CD8-positive, alpha-beta memory T cell (primary cell): ENCODE measurements at places on chromosomes 3 and 15. TPM values are rescaled to one million over a fixed set of nuclear protein-coding genes. Genes with fewer than 3 reads are reported as not detected.

DNA sequence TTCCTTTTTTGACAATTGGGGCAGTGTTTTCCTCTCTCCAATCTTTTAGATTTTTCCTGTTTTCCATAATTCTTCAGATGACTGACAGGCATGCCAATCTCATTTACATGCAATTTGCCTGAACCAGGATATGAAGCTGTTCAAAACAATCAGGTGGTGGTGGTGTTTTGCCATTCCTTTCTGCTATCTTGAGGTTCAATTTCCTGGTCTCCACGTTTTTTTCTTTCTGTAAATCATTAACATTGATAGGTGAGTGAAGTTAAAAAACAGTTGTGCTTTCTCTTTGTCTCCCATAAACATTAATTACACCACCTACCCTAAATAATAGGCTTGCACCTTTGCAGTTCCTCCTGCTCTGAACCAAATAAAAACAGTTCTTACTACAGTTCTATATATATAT is 49.1 kb downstream of the C2CD4A start:
- no peaks in the 10 kb centered on the region for H3K27me3 ChIP-seq
- H3K36me3 ChIP-seq, result no peaks in the 10 kb centered on the region
- H3K4me1 ChIP-seq, result peaks cover 6% of the 10 kb centered on the region
- no peak overlapping the region for H3K4me3 ChIP-seq
- no peak for DNase-seq
- no peak overlapping the region for H3K27ac ChIP-seq

Gene KLHL40
- not detected for polyA plus RNA-seq

DNA sequence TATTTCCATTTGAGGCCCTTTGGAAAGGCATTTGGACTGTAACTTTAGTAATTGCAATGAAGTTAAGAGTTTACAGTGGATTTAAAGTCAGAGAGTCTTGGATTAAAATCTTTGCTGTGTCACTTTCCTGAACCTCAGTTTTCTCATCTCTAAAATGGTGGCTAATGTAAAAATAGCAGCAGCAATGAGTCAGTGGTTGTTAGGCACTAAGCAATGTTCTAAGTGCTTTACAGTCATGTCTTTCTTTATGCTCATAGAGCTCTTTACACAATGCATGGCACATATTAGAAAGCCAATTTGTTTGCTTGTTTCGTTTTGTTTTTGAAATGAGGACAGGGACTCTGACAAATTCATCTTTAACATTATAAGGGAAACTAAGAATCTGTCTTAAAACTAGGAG is 222.7 kb upstream of the DNAJC19 start:
- H3K27me3 ChIP-seq, result no peaks in the 10 kb centered on the region
- H3K27ac ChIP-seq, result no peak overlapping the region
- H3K4me1 ChIP-seq, result no peaks in the 10 kb centered on the region

DNA sequence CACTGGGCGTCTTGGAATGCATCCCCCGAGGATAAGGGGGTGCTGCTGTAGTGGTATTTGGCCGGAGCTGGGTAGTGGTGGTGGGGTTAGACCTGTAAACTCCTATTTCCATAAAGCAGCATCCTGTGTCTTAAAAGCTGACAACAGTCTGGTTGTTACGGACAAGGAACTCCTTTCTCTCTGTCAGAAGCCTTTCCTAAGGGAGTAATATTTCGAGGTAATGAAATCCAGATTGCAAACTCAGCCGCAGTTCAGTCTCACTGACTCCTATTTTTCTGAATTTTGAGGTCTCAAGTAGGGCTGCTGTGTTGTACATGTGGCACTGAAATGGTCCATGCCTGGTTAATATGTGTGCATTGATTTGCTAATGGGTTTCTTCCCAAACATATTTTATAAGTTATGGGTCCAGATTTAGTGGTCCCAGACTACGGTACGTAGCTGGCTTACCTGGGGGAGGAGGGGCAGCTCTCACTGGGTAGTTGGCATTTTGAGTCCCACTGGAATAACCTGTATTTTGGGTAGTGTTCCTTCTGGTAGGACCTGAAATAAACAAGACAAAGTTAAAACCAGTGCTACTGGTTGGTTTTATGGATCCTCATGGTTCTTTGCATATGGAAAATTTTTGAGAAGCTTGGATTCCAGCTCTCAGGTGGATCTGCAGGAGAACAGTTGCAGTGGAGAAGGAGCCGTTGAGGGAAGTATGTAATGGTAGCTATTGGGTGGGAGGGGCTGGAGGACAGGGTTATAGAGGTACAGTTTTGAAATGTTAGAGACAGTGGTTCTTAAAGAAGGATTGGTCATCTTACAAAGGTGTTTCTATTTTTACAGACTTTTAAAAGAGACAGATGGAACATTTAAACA is 48.6 kb upstream of the LDHAL6B start:
- H3K36me3 ChIP-seq, result no peaks in the 10 kb centered on the region
- no peaks in the 10 kb centered on the region for H3K4me1 ChIP-seq
- no peak overlapping the region for H3K4me3 ChIP-seq
- DNase-seq, result no peak
- H3K27ac ChIP-seq, result no peak overlapping the region

- no peak for DNase-seq
- no peak overlapping the region for H3K4me3 ChIP-seq
- H3K27ac ChIP-seq, result no peak overlapping the region
- H3K4me1 ChIP-seq, result no peaks in the 10 kb centered on the region
- H3K27me3 ChIP-seq, result no peaks in the 10 kb centered on the region
These were observed 12.3 kb upstream of the STAC start for GRCh38 chr3:36367912-36368573.

Gene INSYN1
- polyA plus RNA-seq, result not detected

GRCh38 chr3:153277029-153277428 is 115.0 kb downstream of the RAP2B start:
- no peak overlapping the region for H3K4me3 ChIP-seq
- H3K27ac ChIP-seq, result no peak overlapping the region
- no peak for DNase-seq
- H3K4me1 ChIP-seq, result no peaks in the 10 kb centered on the region
